Psoas muscle (tissue), 8 donors: ENCODE measurements at places on chromosomes 4 and X. TPM values are rescaled to one million over a fixed set of nuclear protein-coding genes. Genes with fewer than 3 reads are reported as not detected.

GRCh38 chr4:15352524-15352923 is 75.3 kb upstream of the C1QTNF7 start:
- no peak overlapping the region for H3K27ac ChIP-seq
- no peaks in the 10 kb centered on the region for H3K4me1 ChIP-seq
- H3K27me3 ChIP-seq: no peaks in the 10 kb centered on the region
- H3K36me3 ChIP-seq: no peaks in the 10 kb centered on the region

- no peak for DNase-seq
- no peaks in the 10 kb centered on the region for H3K27me3 ChIP-seq
- no peaks in the 10 kb centered on the region for H3K36me3 ChIP-seq
- no peak overlapping the region for H3K4me3 ChIP-seq
Observed at GRCh38 chr4:14719053-14719452, 283.2 kb upstream of the CPEB2 start.

SGMS2 gene
- total RNA-seq: 9.3 TPM

GRCh38 chrX:38437093-38437492 is 84.7 kb downstream of the OTC start:
- H3K4me1 ChIP-seq: no peaks in the 10 kb centered on the region
- H3K4me3 ChIP-seq: no peak overlapping the region
- H3K27ac ChIP-seq: no peak overlapping the region
- no peaks in the 10 kb centered on the region for H3K36me3 ChIP-seq
